Left ventricle myocardium inferior (tissue), 1 donor: ENCODE measurements at places on chromosomes 4 and X.

- no peak for DNase-seq
Observed at GRCh38 chr4:82508011-82508410, 53.8 kb downstream of the TMEM150C start.

DNA sequence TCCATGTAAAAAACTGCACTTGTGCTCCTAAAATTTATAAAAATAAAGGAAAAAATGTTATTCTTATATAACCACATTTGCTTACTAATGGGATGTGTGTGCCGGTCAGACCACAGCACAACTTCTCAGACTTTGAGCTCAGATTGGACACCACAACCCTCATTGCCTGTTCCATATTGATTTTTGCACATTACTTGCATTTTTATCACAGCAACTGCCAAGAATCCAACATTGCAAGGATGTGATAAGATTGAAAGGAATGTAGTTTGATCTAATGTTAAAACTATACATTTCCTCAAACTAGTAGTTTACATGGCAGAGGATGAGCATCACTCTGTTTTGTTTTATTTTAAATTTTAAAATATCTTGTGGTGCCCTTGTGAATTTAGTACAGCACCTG, 227.8 kb downstream of the KDR start:
- DNase-seq = no peak

DNA sequence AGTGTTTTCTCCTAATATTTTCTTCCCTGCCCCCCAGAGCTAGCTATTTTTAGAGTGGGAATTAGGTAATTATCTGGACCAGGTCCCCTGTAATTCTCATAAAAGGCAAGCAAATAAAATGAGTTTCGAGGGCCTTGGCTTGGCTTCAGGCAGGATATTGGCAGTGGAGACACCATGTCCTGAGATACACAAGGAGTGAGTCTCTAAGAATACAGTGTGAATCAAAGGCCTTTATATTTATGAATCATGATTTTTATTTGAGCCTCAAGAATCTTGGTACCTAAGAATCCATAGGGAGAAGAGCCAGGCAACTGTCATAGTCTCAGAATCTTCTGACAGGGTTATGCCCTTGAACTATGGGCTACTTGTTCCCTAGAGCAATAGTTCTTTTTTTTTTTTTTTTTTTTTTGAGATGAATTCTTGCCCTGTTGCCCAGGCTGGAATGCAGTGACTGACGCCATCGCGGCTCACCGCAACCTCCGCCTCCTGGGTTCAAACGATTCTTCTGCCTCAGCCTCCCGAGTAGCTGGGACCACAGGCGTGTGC, 205.4 kb downstream of the LDB2 start:
- no peak for DNase-seq

GRCh38 chrX:79412972-79413371, 45.8 kb upstream of the ITM2A start:
- DNase-seq = no peak

GRCh38 chr4:180999217-180999616, 1244.0 kb upstream of the TENM3 start:
- no peak for DNase-seq

DNA sequence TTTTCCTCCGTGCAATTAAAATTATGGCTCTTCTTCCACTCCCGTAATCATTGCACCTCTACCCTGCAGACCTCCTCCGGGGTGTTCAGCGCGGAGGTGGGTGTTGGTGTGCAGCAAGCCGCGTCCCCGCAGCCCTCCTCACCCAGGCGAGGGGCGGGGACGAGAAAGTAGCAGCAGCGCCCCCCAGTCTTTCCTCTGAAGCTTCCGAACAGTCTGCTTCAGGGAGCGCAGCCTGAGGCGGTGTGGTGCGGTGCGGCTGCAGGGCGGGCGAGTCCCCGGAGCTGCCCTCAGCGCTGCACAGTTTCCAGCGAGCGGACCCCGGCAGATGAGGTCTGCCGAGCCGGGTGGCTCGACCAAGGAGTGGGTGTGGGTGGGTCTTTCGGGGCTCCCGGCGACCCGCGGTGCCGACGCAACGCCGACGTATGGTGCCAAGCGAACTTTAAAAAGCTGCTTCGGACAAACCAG, at the start of gene FRAS1:
FRAS1 (plus strand) TSS at position 189 of the 465 bp plus-strand sequence. CDS start 687 bp downstream, outside the sequence.
- DNase-seq = peak; percentile 26

DNA sequence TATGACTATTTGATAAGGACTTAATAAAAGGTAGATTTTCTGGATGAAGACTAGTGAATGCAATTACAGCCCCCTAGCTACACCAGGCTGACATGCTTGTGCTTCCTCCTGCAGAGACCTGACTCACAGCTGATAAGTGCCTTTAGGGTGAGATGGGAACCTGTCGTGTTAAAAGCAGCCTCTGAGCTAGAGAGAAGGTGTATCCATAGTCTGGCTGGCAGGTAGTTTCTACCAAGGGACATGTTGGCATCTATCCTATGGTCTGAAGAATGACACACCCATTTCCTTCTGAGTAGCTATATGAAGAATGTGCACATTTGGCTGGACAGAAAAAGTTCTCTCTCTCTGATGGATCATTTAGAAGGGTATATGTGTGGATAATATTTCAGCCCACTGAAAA, 64.1 kb downstream of the PARM1 start:
- no peak for DNase-seq

- DNase-seq = no peak
Observed at GRCh38 chrX:10578527-10578926, 41.9 kb downstream of the MID1 start.

DNA sequence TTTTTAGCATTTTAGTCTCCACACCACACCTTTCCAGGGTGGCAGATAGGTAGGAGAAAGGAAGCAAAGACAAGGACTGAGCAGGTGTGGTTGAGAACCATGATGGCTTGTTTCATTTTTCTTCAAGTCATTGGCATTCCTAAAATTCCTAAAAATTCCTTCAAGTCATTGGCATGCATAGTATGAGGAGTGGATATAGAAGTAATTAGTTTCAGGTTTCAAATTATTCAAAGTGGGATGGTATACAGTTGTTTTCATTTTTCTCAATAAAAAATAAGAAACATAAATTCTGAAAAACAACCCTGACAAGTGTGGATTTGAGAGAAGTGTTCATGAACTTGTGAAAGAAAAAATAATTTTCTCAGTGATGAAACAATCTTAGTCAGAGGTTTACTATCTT, 22.3 kb upstream of the HERC3 start:
- DNase-seq = no peak

- no peak for DNase-seq
Observed at GRCh38 chr4:30716681-30717207, 3.4 kb upstream of the PCDH7 start.

- DNase-seq = no peak
Observed at GRCh38 chr4:108840426-108840975, 77.6 kb upstream of the ETNPPL start.

GRCh38 chr4:123832173-123833026, 435.8 kb downstream of the SPRY1 start:
- peak; percentile 46 for DNase-seq

DNA sequence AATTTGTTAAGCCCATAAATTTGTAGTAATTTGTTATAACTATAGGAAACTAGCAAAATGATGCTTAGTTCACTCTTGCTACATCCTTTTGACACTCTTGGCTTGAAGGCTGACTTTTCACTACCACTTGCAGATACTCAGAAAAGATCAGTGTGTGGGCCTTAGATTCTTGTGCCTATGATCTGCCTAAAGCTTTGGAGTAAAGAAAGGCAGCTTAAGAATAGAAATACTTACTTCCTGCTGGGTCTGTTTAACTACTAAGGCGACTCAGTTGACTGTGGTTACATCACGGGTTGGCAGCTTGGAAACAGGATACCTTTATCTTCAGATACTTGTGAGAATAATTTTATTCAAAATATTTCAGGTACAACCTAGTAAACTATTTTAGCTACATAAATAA, 201.4 kb upstream of the FMR1 start:
- no peak for DNase-seq

DNA sequence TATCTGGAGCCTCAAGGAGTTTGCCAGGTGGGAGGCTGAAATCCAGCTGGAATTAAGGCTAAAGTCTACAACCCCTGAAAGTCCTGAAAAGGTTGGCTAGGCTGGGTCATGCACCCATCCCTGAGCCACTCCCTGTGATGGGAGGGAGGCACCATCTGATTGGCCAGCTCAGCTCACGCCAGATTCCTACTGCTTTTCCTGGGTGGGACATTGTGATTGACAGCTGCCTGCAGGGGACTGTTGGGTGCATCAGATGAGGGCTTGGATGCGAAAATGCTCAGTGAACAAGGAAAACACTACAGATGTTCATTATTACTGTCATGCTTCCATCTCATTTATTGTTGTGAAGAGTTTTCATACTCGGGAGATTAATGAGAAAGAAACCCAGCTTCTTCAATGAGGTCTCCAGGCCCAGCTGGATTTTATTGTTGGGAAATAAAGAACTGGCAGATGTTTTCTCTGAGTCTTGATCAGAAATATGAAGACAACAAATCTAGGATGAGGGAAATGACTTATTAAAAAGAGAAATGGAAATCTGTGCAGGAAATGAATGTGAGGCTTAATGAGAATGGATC, 185.9 kb downstream of the STK32B start:
- no peak for DNase-seq

DNA sequence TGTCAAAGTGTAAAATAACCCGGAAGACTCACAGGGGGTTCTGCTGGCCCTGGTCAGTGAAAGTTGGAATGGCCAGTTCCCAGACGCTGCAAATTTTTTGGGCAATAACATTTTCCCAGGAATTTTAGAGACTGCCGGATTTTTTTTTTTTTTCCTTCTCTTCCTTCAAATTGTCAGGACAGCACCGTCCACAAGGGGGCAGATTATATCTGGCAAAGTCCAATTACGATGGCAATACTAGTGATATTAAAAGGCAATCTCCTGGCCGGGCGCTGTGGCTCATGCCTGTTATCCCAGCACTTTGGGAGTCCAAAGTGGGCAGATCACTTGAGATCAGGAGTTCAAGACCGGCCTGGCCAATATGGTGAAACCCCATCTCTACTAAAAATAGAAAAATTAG, 20.5 kb downstream of the SLC25A5 start:
- DNase-seq = no peak
